ENCODE measurements at places on chromosomes 7 and 10. TPM values are rescaled to one million over a fixed set of nuclear protein-coding genes. Genes with fewer than 3 reads are reported as not detected.
A peak's percentile ranks its signal among the peaks of the same experiment; 100 is the strongest.

DNA sequence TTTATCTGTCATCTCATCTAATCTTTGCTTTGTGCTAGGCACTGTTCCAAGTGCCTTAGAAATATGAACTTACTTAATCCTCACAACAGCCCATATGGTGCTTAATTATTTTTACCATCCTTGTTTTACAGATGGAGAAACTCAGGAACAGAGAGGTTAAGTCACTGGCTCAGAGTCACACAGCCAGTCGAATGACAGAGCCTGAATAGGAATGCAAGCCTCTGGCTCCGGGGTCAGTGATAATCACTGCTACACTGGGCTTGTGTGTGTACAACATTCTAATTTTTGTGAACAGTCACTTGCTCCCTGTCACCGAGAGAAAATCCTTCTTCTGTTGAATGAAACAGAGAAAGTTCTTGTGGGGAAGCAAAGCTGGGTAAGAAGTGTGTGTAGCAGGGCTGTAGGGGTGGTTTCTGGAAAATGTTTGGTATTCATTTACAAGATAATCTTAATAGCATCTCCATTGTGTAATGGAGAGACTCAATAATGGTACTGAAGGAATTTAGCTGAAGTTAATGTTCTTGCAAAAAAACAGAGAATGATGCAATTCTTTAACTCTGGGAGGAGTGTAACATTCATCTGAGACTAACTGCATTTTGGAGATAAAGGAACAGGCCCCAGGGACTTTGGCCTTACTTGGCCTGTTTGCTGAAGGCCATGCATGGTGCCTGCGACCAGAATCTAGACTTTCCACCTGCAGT lies 290.6 kb downstream of the FRMD4A start:
- H3K27me3 ChIP-seq: peaks cover 1% of the 10 kb centered on the region
- H3K4me3 ChIP-seq: no peak overlapping the region
- no peak overlapping the region for H3K27ac ChIP-seq
- peaks cover 18% of the 10 kb centered on the region for H3K4me1 ChIP-seq

PDZD7 gene
- total RNA-seq: 0.54 TPM

- no peak for DNase-seq
- H3K27ac ChIP-seq: peak overlapping the region; percentile 97
- peak overlapping the region; percentile 90 for H3K4me3 ChIP-seq
- peaks cover 54% of the 10 kb centered on the region for H3K36me3 ChIP-seq
Observed at GRCh38 chr10:128047991-128048818, 78.0 kb downstream of the MKI67 start.

- H3K36me3 ChIP-seq: peaks cover 25% of the 10 kb centered on the region
- H3K4me3 ChIP-seq: no peak overlapping the region
- H3K27me3 ChIP-seq: peaks cover 3% of the 10 kb centered on the region
- DNase-seq: no peak
- no peak overlapping the region for H3K27ac ChIP-seq
Observed at GRCh38 chr10:104026762-104027161, 58.9 kb downstream of the COL17A1 start.
